ENCODE measurements at places on chromosomes 7 and 10.

GRCh38 chr10:119199231-119199992 lies 8.0 kb upstream of the GRK5 start:
- DNase-seq, result peak; percentile 68

DNA sequence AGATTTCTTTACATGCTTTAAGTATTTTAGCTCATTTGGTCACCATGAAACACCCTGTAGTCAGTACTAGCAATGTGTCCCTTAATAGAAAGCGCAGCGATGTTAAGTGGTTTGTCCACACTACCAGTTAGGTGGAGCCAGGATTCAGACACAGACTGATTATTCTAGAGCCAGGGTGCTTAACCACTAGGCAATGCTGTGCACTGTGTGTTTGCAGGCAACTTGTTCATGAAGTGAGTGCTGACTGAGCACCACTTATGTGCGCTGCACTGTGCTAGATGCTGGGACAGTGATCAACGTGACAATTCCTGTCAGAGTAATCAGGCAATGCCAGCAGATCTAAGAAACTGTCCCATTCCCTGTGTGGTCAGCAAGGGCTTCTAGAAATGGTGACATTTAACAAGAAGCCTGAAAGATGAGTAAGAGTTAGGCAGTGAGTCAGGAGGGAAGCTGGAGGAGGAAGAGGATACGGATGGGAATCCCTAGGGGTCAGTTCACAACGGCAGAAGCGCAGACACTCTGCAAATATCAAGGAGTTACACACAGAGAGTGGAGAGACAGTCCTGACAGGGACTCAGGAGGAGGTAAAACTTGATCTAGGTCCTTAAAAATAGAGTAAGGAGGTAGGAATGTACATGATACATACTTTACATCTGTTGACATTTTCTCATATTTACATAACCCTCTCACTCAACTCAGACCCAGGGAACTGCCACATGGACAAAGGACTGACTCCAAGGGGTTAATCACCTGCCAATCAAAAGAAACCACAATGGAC lies 69.7 kb upstream of the EGR2 start:
- DNase-seq, result peak; percentile 12

- no peak for DNase-seq
Observed at GRCh38 chr10:118980870-118981269, 48.6 kb upstream of the NANOS1 start.

- DNase-seq, result peak; percentile 57
Observed at GRCh38 chr10:104349623-104350126, 4.0 kb upstream of the CFAP58 start.

GRCh38 chr7:83410989-83411591 lies 237.8 kb downstream of the SEMA3E start:
- DNase-seq, result no peak

GRCh38 chr7:128903621-128904361 lies 6.7 kb downstream of the KCP start:
- DNase-seq, result no peak

DNA sequence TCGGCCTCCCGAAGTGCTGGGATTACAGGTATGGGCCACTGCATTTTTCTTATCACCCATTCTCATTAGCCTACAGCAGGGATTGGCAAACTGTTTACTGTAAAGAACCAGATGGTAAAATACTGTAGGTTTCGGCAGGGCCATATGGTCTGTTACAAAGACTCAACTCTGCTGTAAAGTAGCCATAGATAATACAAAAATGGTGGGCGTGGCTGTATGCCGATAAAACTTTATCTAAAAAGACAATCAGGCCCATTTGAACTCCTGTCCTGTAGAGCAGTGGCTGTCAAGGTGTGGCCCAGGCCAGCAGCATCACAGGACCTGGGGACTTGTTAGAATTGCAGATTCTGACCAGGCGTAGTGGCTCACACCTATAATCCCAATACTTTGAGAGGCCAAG lies 134.3 kb downstream of the CUX1 start:
- no peak for DNase-seq

DNA sequence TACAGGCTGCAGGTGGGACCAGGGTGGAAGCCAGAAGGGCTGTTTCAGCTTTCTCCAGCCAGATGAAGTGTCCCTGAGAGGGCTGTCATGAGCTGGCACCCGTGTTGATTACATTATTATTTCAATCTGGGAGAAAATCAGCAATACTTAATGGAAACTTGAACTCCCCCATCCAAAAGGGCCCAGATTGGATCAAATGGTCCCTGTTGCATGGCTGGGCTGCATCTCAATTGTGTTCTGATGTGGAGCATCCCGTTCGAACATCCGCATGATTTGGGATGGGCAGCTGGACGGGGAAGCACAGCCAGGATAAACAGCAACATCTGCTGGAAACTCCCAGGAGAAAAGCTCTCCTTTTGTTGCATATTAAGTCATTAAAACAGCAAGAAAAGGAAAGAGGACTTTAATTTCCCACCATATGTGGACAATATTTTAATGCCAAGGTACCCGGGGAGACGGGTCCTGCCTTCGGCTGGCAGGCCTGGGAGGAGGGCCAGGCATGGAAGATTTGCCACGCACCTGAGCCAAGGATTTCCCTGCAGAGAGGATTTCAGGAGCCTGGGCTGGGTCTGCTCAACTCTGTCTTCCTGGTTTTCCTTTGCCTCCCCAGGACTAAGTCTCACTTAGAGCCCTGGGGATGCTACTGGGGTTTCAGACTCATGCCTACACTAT lies 52.4 kb downstream of the NPTX2 start:
- DNase-seq, result no peak

- no peak for DNase-seq
Observed at GRCh38 chr7:151321341-151321740, 20.3 kb upstream of the NUB1 start.

GRCh38 chr7:34130558-34131295 lies 225.4 kb downstream of the BMPER start:
- DNase-seq, result no peak

DNA sequence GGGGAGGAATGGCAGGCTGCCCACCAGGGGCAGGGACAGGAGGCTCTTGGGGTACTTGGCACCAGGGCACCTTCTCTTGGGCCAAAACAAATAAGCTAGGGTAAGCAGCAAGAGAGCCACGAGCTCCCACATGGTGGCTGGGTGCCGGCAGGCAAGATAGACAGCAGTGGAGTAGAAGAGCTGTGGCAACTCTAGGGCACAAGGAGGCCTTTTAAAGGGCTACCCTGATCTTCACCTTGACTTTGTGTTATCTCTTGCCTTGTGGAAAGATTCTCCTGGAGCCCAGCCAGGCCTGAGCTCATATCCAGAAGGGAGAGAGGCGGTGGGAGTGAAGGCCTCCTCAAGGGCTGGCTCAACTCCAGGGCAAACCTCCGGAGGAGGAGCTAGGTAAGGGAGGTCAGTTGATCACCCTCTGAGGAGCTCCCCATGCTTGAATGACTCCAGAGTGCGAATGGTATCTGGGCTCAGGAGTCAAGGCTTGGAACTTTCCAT lies at the start of gene CYP17A1:
Gene CYP17A1 (minus strand): TSS at position 184 of the 492 bp plus-strand sequence. CDS start 52 bp downstream, at position 132.
- no peak for DNase-seq

- DNase-seq, result no peak
Observed at GRCh38 chr10:3051692-3052091, 15.7 kb upstream of the PFKP start.

DNA sequence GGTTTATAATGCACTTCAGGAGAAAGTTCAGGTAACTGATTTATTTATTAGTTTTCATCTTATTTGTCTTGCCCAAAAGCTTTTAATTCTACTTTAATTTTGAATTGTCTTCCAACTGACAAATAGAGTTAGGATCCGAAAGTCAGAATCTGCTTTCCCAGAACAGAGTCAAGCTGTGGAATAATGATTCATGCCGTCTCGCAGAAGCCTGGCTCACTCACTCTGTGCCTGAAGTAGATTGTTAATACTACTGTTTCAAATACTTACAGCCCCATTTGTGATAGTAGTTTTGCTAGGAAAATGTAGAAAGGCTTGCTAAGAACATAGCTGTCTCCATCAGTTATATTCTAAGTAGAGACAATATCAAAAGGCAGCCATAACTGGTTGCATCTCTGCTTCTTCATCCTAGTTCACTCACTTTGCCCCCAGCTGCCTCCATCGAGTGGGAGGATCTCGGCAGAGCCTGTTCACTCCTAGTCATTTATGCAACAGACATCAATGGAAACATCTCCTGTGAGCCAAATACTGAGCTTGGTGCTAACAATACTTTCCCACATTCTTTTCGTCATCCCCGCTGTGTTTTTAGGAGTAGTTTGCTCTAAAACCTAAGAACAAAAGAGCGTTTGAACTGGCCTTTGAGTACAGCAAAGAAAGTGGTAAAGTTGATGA lies 28.0 kb downstream of the ABRAXAS2 start:
- no peak for DNase-seq

GRCh38 chr10:89171263-89171872 lies 35.7 kb downstream of the CH25H start:
- no peak for DNase-seq

DNA sequence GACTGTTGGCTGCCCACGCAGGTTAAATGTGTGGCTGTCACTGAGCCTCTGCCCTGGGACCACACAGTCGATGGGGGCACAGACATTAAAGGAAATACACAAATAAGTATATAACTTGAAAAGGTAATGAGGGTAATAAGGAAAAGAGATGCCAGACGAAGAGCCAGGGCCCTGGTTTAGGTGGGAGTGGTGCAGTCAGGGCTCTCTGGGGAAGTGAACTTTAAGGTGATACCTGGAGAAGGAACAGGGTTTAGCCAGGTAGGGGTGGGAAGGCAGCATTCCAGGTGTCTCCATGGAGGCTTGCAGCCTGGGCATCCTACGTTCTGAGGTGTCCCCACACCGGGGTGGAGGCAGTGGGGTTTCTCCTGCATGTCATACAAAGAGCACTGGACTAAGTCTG lies 50.4 kb downstream of the UNC5B start:
- DNase-seq, result no peak

DNA sequence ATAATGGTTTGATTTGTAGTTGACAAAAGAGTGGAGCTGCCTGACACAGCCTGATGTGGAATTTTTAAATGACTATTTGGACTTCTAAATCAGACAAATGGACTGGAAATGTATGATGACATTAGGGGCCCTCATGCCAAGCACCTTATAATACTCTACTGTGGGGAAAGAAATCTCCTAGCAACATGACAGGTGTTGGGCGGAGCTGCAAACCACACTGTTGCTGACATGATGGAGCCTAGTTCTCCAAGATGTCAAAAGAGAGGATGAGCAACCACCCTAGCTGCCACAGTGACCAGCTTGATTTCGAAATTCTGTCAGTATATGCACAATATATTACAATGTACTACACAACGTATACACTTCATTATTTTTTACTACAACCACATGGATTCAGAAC lies 65.8 kb downstream of the RHOBTB1 start:
- DNase-seq, result no peak

DNA sequence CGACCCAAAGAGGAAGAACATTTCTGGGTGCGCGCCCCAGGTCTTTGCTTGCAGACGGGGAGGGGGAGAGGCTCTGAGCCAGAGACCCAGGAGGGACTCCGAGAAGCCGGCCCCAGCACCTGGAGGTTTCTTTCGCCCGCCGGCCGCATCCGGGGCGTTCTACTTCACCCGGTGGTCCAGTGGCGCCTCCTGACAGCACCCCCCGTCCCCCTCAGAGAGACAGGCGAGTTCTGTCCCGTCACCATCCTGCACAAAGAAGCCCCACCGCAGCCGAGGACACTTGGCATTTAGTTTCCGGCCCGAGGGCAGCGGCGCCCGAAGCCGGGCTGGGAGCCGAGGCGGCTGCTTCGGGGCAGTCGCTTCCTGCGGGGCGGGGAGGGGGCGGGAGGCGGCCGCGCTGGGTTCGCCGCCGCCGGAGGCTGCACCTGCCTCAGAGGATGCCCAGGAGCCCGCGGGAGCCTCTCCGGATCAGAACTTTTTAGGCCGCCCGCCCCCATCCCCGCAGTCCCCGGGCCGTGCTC lies at the start of gene TMEM178B:
Gene TMEM178B (plus strand): TSS at position 424 of the 521 bp plus-strand sequence.
- DNase-seq, result peak; percentile 87

- DNase-seq, result no peak
Observed at GRCh38 chr7:150897502-150898474, 45.5 kb downstream of the AOC1 start.

DNA sequence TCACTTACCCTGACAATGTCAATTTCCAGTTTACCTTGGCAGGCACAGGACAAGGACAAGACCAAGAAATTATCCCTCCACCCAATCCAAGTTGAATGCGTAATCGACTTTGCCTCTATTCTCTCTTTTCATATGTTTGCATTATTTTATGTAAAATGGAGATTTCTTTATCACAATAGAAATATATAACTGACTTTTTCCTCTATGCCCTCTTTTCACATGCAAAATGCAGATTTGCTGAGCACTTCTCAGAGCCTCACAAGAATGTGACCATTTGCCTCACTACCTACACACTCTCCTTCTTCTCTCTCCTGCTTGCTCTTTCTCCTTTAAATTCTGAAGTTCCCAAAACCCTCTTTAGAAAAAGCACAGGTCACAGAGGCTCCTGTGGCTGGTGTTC lies 15.1 kb downstream of the CYP3A43 start:
- DNase-seq, result no peak

DNA sequence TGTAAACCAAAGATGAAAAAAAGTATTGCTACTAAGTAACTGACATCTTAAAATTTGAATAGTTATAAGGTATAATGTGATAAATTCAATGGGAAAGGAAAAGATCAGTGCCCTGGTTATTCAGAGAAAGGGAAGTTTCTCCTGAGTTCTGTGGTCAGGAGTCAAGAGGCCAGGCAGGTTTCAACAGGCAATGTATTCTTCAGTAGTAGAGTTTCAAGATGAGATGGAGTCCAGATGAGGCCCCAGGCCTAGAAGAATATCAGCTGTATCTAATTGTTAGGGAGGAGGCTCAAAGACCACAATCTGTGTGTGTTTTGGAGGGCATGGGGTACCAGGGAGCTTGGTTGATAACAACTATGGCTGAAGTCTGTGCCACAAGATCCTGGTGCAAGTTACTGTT lies 101.4 kb upstream of the DLX6 start:
- no peak for DNase-seq

DNA sequence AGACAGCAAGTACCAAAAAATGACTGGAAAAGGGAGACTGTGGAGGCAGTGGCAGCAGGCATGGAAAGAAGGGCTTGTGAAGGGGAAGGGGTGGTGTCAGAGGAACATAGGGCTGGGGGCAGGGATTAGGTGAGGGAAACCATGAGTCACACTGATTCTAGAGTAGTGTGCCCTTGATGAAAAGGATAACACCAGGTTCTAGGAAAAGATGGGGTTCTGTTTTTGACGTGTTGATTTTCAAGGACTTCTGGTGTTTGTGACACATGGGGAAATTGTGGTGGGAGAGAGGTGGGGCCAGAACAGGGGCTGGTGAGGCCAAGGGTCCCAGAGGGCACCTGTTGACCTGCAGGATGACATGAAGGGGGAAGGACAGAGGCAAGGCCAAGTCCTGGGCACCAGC lies 57.1 kb downstream of the FIGNL1 start:
- no peak for DNase-seq

DNA sequence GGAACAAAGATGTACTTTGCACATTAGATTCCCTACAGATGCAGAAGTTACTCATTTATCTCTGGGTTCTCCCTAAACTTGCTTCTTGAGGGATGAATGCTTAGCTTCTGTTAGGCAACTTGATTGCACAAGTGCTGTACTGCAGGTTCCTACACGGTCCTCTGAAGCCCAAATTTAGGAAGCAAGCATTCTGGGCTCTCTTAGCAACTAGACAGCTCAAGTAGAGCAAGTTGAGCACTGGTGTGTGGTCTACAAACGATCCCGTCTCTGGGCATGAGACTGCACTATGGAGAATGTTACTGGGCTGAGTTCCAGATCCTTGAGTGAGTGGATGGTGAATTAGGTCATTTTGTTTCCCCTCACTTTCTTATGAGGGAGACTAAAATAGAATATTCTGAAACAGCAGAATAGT lies 14.3 kb downstream of the SEMA3D start:
- DNase-seq, result no peak
